ENCODE measurements at places on chromosomes 5 and 9. TPM values are rescaled to one million over a fixed set of nuclear protein-coding genes. Genes with fewer than 3 reads are reported as not detected.
A peak's percentile ranks its signal among the peaks of the same experiment; 100 is the strongest.

GRCh38 chr9:137919095-137919465, 41.5 kb downstream of the CACNA1B start:
- DNase-seq, result no peak

DNA sequence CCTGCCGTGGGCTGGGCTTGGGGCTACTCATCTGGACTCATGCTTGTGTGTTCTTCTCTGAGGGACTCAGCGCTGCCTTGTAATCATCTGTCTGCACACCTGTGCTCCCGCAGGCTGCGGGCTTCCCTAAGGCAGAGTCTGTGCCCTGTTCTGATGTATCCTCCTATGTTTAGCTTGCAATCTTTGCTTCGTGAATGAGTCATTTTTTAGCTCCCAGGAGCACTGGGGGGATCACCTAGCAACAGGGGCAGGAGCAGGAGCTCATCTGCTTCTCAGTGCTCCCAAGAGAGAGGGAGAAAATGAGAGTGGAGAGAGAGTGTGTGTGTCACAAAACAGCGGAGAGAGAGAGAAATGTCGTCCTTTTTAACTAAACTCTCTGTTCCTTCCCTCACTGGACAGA, 202.4 kb upstream of the ZNF618 start:
- DNase-seq, result no peak

The TRAF1 gene
- 343 TPM for total RNA-seq

The PKD2L2 gene
- not detected for total RNA-seq

- no peak for DNase-seq
Observed at GRCh38 chr5:66567474-66567873, 28.7 kb upstream of the MAST4 start.

DNA sequence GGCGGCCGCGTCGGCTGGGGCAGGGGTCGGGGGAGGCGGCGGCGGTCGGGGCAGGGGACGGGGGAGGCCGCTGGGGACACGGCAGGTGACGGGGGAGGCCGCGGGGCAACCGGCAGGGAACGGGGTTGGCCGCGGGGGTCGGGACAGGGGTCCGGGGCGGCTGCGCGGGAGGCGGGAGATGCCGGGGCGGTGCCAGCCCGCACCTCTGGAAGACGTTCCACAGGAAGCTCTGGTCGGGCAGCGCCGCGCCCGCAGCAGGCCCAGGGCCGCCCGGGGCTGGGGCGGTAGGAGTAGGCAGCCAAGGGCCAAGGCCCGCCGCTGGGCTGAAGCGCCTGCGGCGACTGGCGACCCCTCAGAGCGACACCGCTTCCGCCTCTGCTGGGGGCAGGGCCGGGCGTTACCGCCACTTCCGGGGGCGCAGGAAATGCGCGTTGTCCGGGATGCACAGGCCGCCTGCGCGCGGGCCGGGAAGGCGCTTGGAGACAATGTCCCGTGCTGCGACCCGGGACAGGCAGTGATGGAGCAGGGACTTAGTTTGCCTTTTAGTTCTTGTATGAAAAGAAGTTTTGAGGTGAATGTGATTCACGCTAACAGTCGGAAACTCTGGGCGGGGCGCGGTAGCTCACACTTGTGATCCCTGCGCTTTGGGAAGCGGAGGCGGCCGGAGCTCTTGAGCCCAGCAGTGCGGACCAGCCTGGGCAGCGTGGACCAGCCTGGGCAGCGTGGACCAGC, 110.0 kb upstream of the LPCAT1 start:
- peak; percentile 56 for DNase-seq

GRCh38 chr9:82299870-82300269, 311.3 kb downstream of the SPATA31D1 start:
- DNase-seq, result no peak

- DNase-seq, result no peak
Observed at GRCh38 chr5:104540448-104540847, 977.9 kb upstream of the NUDT12 start.
